ENCODE measurements at places on chromosomes 6 and 20.

DNA sequence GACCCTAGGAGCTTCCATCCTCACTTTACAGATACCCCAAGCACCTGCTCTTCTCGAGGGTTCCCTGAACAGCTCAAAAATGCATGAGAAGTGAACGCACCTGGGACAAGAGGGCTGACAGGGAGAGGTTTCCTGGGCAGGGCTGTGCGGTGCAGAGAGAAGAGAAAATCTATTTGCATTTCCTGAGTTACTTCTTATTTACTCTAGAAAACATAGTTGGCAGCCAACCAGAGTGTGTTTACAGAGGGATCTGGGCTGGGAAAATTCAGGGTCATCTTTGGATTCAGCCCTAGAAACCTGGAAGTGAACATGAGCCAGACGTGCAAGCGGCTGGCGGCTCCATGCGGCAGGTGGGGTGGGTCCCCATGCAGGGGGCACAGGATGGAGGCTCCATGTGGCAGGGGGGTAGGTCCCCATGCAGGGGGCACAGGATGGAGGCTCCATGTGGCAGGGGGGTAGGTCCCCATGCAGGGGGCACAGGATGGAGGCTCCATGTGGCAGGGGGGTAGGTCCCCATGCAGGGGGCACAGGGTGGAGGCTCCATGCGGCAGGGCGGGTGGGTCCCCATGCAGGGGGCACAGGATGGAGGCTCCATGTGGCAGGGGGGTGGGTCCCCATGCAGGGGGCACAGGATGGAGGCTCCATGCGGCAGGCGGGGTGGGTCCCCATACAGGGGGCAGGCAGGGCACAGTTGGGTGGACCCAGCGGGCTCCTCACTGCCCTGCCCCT, 342.0 kb downstream of the TAF4 start:
- no peak for DNase-seq

- DNase-seq, result no peak
Observed at GRCh38 chr6:37785663-37786270, 33.8 kb upstream of the ZFAND3 start.

- DNase-seq, result no peak
Observed at GRCh38 chr20:49427751-49428518, 54.5 kb downstream of the KCNB1 start.

DNA sequence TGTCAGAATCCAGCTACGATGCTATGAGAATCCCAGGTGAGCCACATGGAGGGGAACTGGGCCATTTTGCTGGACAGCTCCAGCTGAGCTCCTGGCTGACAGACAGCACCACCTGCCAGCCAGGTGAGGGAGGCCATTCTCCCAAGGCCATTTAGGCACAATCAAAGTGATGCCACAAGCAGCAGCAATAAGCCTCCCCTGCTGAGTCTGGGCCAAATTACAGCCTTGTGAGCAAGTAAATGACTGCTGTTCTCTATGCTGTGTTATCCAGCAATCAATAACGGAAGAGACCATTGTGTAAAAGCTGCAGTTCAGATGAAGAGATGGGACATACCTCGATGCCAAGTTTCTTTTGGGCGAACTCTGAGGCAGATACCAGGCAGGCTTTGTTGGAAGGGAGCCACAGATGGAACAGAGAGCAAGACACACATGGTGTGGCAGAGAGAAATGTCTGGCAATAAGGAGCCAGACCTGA, 14.0 kb upstream of the SCGN start:
- no peak for DNase-seq

DNA sequence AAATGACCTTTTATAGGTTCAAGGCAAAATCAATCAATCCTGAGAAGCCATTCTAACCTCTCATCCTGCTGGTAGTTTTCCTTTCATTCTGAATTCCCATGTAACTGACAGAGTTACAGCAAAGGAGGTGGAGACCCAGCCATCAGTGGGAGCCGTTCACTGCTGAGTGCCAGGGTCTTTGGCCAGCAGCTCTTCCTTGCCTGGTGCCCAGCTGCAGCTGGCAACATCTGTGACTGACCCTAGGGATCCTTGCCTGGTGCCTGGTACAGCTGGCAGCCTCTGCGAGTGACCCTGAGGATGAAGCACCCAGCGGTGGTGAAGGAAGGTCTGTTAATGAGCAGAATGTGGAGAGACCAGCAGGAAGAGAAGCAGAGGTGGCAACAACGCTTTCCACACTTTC, 314.6 kb downstream of the THBS2 start:
- no peak for DNase-seq

DNA sequence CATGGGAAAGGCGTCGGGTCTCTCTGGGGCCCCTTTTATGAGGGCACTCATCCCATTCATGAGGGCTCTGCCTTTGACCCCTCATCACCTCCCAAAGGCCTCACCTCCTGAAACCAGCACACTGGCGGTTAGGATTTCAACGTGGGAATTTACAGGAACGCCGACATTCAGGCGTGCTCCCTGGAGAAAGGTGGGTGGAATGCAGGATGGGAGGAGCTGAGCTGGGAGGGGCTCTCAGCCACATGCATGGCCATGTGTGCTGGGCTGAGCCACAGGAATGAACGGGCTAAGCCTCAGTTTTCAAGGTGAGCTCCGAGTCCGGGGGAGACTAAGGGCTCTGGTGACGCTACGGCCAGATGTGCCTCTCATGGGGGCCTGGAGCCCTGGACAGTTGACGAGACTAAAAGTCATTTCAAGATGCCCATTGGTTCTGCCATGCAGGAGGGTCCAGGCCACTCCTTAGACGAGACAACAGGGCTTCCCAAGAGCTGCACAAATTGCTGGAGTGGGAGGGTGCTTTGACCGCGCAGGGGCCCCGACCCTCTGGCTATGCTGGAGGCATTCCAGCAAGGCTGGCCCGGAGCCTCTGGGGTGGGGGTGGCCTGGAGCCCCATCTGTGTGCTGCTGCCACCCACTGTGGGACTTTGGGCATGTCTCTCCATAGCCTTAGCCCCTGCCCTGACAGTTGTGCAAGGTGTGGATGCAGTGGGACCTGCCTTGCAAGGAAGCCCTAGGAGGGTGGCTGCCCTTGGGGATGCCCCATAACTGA, 3.8 kb upstream of the ARFGAP1 start:
- DNase-seq, result no peak

GRCh38 chr6:44569931-44570385, 182.5 kb downstream of the CDC5L start:
- DNase-seq, result no peak

GRCh38 chr20:58102261-58102660, 126.2 kb downstream of the ANKRD60 start:
- no peak for DNase-seq

DNA sequence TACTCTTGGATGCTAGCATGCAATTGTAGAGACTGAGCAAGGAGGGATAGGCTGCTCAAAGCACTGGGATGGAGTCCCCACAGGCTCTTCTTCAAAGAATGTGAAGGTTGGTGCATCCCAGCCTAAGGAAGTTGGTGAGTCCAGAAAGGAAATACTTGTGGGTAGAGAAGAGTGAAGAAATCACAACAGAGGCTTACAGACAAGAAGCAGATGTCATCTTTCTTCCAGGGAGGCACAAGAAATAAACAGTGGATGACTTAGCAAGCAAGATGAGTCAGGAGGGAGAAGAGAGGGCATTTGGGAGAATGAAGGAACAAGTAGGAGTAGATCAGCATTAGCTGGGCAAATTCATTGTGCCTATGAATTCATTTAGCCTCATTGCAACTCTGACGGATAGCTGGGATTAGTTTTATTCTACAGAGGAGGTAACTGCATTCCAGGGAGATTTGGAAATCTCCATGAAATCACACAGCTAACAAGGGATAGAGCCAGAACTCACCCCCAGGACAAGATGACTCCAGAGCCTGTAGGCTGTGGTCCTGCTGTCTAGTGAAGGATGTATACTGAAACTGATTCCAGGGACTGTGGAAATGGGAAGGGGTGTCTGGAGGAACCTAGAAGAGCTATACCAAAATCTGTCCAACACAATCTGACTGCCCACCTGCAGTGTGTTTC, 125.8 kb upstream of the SPTLC3 start:
- DNase-seq, result no peak

DNA sequence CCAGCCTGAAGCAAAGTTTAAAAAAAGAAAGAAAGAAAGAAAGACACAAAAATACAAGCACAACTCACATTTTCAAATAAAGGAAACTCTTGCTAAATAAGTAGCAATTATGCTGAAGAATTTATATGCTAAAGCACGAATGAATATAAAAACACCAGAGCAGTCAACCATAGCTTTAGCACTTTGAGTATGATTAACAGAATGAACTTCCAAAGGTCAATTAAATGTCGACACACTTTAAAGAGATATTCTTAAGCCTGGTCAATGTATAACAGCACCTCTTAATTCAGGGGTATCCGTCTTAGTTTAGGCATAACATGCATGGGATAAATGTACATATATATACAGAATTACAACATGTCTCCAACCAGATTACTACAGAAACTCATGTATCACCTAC, 125.9 kb downstream of the OGFRL1 start:
- no peak for DNase-seq

DNA sequence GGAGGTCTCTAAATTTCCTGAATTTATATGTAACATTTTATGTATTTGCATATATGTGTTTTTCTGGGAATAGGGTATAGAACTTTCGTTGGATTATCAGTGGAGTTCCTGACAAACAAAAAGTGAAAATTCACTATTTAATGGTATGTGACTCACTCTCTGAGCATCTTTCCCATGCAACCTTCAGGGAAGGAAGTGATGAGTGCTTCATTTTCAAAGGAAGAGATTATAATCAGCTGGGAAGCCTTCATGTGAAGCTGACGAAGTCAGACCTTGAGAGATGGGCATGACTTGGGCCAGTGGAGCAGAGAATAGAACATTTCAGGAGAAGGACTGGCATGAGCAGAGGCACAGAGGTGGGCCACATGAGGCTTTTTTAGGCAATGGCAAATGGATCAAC, 72.7 kb downstream of the FAXC start:
- no peak for DNase-seq

- DNase-seq, result no peak
Observed at GRCh38 chr6:19759117-19759880, 77.9 kb upstream of the ID4 start.

- no peak for DNase-seq
Observed at GRCh38 chr6:107644513-107644912, 154.6 kb downstream of the SOBP start.

GRCh38 chr6:7439228-7439627, 49.6 kb downstream of the RIOK1 start:
- DNase-seq, result peak; percentile 50

DNA sequence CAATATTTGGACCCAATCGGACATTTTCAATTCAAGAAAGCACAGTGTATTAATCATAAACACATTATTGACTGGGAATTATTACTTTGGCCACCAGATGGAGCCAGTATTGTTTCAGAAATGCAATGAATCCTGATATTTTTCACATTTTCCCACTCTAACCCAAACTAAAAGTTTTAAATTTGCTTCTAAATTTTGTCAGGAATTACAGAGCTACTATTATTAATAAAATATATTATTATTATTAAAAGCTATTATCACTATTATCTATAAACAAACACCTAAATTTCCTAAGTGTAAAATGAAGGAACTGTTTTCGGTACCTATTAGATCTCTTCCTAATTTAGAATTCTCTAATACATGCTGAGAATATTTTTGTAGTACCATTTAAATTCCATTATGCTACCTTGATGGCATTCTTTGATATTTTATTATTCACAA, 245.3 kb downstream of the OGFRL1 start:
- DNase-seq, result peak; percentile 5

All from germinal center (tissue), 1 donor.